Type B pancreatic cell (in vitro differentiated cells): ENCODE measurements at places on chromosomes 11 and 22. TPM values are rescaled to one million over a fixed set of nuclear protein-coding genes. Genes with fewer than 3 reads are reported as not detected.

GALNT18 gene
- 9.8 and 11.7 TPM in 2 replicates for total RNA-seq

CACNA1I gene
- total RNA-seq, result 0.60 and 1.1 TPM in 2 replicates

NPAS4 gene
- total RNA-seq, result 0.14 and 0.77 TPM in 2 replicates

MS4A3 gene
- total RNA-seq, result not detected in 2 replicates

APOA1 gene
- 116 and 626 TPM in 2 replicates for total RNA-seq

KCTD14 gene
- 1.2 and 2.8 TPM in 2 replicates for total RNA-seq

SPDYC gene
- not detected in 2 replicates for total RNA-seq

CCDC87 gene
- total RNA-seq, result 0.94 and 1.1 TPM in 2 replicates

OR10A2 gene
- total RNA-seq, result not detected in 2 replicates

OR51E2 gene
- total RNA-seq, result 0.58 TPM in 1 of 2 replicates, not detected in the other

DNA sequence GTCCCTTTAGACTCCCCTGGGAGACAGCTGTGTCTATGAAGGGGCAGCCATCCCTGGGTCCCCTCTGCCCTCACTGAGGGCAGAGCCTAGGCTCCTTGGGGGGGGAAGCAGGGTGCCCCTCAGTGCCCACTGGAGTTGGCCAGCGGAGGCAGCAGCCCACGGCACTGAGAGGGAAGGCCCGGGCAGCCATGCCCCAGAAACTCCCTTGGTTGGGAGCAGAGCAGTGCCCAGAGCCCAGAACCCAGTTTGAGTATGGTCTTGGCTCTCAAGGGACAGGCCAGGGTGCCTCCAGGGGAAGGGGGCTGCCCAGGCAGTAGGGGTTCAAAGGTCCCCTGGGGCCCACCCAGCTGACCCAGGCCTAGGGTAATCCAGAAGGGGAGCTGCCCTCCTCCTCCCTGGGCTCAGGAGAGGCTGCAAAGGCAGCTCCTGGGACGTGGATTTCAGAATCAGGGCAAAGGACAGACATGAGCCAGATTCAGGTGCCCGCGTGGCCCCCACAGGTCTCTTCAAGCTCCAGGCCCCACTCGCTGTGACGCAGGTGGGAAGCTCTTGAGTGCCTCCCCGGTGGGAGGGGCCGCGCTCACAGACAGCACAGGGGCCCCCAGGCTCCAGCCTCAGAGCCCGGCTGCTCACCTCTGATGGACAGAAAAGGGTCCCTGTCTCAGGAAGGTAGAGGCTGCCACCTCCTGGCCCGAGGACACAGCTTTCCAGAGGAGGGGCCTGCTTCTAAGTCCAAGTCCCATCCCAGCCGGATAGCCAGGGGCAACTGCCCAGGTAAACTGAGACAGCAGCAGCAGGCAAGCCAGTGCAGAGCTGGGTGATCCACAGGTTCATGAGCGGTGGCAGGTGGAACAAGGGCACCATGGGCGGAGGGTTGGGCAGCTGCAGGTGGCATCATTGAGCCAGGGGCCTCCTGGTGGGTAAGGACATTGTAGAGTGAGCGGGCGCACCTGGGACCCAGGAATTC lies 2.6 kb downstream of the C11orf21 start:
- peak; percentile 72 for DNase-seq
- H3K4me3 ChIP-seq, result no peak overlapping the region
- H3K27me3 ChIP-seq, result peaks cover 10% of the 10 kb centered on the region
- H3K27ac ChIP-seq, result no peak overlapping the region
- no peaks in the 10 kb centered on the region for H3K4me1 ChIP-seq

- peaks cover 8% of the 10 kb centered on the region for H3K4me1 ChIP-seq
- H3K27ac ChIP-seq, result no peak overlapping the region
- no peaks in the 10 kb centered on the region for H3K27me3 ChIP-seq
- no peaks in the 10 kb centered on the region for H3K36me3 ChIP-seq
- no peak for DNase-seq
Measured at GRCh38 chr11:14673824-14674405, 30.3 kb downstream of the PDE3B start.

- DNase-seq, result no peak
- no peak overlapping the region for H3K27ac ChIP-seq
- H3K4me3 ChIP-seq, result peak overlapping the region; percentile 6
- H3K27me3 ChIP-seq, result no peaks in the 10 kb centered on the region
- no peaks in the 10 kb centered on the region for H3K36me3 ChIP-seq
- peaks cover 59% of the 10 kb centered on the region for H3K4me1 ChIP-seq
Measured at GRCh38 chr22:35846804-35847203, 129.1 kb downstream of the APOL5 start.

DNA sequence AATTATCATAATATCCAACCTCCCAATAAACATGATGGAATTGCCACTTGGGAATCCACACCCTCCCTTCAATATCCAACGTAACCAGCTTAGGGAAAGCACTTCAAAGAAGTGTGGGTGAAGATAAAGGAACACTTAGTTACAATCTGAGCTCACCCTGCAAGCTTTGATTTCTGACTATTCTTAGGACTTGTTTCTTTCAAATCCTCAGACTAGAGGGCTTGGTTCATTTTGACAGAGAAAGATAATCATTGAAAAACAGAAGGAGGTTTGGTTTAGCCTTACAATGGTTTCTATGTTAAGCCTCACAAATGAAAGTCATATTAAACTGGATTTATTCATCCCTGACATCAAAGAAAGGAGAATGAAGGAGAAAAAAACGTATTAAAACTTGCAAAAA lies 57.9 kb upstream of the SYT13 start:
- no peaks in the 10 kb centered on the region for H3K36me3 ChIP-seq
- no peak overlapping the region for H3K27ac ChIP-seq
- peak overlapping the region; percentile 37 for H3K4me3 ChIP-seq
- peaks cover 11% of the 10 kb centered on the region for H3K27me3 ChIP-seq

GRCh38 chr22:17791196-17791595 lies 16.9 kb upstream of the BID start:
- no peak overlapping the region for H3K4me3 ChIP-seq
- H3K27ac ChIP-seq, result no peak overlapping the region
- no peak for DNase-seq
- H3K4me1 ChIP-seq, result peaks cover 29% of the 10 kb centered on the region
- peaks cover 4% of the 10 kb centered on the region for H3K36me3 ChIP-seq

DNA sequence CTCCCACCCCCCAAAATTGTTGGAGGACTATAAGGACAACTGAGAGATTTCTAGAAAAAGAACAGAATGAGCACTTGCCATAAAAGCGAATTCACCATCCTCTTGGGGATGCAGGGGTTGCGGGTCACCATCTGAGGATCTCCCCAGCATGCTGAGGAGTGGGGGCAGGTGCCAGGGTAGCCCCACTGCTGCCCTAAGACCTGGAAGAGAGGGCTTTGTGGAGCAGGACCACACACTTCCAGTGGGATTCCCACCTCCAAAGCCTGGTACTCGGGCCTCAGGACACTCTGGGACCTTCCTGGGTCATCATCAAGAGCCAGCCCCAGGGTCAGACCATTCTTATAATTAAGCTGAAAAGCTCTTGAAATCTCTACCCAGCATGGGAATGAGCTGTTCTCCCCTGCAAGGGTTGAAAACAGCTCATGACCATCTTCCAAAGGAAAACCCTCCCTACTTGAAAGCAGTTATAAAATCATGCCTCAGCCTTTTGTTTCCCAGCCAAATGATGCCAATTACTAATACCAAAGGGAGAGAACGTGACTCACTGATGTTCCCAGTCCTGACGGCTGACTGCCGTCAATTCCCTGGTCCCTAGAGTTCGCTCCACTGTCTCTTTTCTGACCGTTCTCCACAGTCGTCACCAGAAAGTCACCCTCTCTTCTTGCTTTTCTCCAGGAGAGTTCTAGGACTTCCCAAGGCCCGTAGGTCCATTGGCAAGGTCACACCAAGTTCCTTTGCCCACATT lies 76.8 kb upstream of the CREB3L1 start:
- H3K27me3 ChIP-seq, result peaks cover 32% of the 10 kb centered on the region
- H3K27ac ChIP-seq, result no peak overlapping the region
- DNase-seq, result peak; percentile 50
- no peaks in the 10 kb centered on the region for H3K4me1 ChIP-seq
- no peak overlapping the region for H3K4me3 ChIP-seq

- no peaks in the 10 kb centered on the region for H3K36me3 ChIP-seq
- H3K4me3 ChIP-seq, result no peak overlapping the region
- no peak overlapping the region for H3K27ac ChIP-seq
- H3K4me1 ChIP-seq, result no peaks in the 10 kb centered on the region
- no peaks in the 10 kb centered on the region for H3K27me3 ChIP-seq
Measured at GRCh38 chr11:99739464-99740089, 718.8 kb downstream of the CNTN5 start.

GRCh38 chr22:49305214-49305965 lies 522.3 kb downstream of the BRD1 start:
- H3K27ac ChIP-seq, result no peak overlapping the region
- peak; percentile 91 for DNase-seq
- peaks cover 5% of the 10 kb centered on the region for H3K4me1 ChIP-seq
- peaks cover 35% of the 10 kb centered on the region for H3K27me3 ChIP-seq
- H3K36me3 ChIP-seq, result no peaks in the 10 kb centered on the region

GRCh38 chr11:121422675-121423074 lies 29.4 kb upstream of the SORL1 start:
- no peak for DNase-seq
- no peaks in the 10 kb centered on the region for H3K36me3 ChIP-seq
- H3K4me1 ChIP-seq, result peaks cover 4% of the 10 kb centered on the region

DNA sequence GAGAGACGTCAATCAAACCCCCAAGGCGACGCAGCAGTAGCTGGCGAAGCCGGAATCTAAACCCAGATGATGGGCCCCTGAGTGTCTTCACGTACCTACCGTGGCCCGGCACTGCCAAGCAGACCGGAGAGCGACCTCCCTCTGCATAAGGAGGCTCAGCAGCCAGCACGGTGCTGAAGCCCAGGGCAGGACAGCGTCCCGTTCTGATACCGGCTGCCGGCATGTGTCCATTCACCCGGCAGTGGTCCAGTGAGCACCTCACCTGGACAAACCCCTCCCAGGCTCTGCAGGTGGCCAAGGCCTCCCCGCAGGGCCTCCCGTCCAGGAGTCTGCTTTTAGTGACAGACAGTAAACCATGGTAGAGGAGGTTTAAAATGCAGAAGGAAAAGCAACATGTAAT lies 142.0 kb downstream of the BRD1 start:
- H3K4me1 ChIP-seq, result no peaks in the 10 kb centered on the region
- H3K36me3 ChIP-seq, result no peaks in the 10 kb centered on the region
- peaks cover 42% of the 10 kb centered on the region for H3K27me3 ChIP-seq

GRCh38 chr11:86717817-86718501 lies 45.5 kb upstream of the ME3 start:
- H3K4me1 ChIP-seq, result peaks cover 14% of the 10 kb centered on the region
- no peaks in the 10 kb centered on the region for H3K36me3 ChIP-seq
- peak overlapping the region; percentile 23 for H3K4me3 ChIP-seq

GRCh38 chr11:122746050-122746478 lies 90.5 kb downstream of the UBASH3B start:
- H3K4me3 ChIP-seq, result no peak overlapping the region
- DNase-seq, result no peak
- H3K36me3 ChIP-seq, result no peaks in the 10 kb centered on the region

- no peak for DNase-seq
- H3K4me3 ChIP-seq, result no peak overlapping the region
- no peak overlapping the region for H3K27ac ChIP-seq
Measured at GRCh38 chr11:93653571-93653970, 7.9 kb upstream of the CEP295 start.

DNA sequence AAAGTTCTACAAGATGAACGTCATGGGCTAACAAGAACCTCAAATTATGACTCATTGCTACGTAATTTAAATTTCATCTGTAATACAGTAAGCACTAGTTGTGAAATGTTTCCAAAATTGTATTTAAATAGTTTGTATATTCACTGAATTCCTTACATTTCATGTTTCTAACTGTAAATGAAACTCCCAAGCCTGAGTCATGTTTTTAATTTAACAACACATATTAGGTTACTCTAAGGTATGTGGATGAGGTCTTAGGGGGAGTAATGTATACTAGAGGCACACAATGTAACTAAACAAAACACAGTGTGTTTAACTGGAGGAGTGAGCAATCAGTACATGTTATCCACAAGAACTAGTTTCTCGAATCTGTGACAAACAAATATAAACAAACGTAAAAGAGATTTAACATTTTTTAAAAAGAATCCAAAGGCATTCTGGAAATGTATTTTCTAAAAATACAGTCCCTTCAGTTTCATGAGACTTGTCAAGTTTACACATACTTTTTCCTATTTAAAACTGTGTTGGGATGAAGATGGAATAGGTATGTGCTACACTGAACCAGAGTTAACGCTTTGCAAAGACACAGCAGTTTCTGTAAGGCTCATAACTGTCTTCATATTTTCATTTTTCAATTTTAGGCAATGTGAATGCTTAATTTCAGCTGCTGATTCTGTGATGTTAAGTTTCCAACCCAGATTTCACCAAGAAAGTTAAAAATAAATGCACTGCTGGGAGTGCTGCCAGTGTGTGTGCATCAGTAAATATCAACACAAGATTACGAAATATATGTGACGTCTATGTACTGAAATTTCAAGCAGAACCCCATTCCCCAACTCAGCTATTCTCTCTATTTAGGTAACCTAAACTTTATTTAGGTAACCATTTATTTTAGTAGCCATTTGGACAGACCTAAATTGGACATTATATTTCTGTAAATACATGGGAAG lies 52.6 kb downstream of the PITPNB start:
- no peak overlapping the region for H3K4me3 ChIP-seq
- DNase-seq, result no peak
- peak overlapping the region; percentile 71 for H3K27ac ChIP-seq
- H3K36me3 ChIP-seq, result peaks cover 23% of the 10 kb centered on the region

- H3K36me3 ChIP-seq, result no peaks in the 10 kb centered on the region
- H3K27me3 ChIP-seq, result no peaks in the 10 kb centered on the region
- H3K27ac ChIP-seq, result no peak overlapping the region
Measured at GRCh38 chr11:37999171-37999570, 1401.1 kb upstream of the RAG2 start.

- peaks cover 3% of the 10 kb centered on the region for H3K36me3 ChIP-seq
- no peak for DNase-seq
- no peak overlapping the region for H3K27ac ChIP-seq
- H3K4me1 ChIP-seq, result peaks cover 18% of the 10 kb centered on the region
- H3K27me3 ChIP-seq, result peaks cover 5% of the 10 kb centered on the region
Measured at GRCh38 chr11:125389339-125390166, 106.5 kb downstream of the FEZ1 start.

GRCh38 chr11:69210310-69211035 lies 54.7 kb downstream of the SMIM38 start:
- H3K4me1 ChIP-seq, result peaks cover 23% of the 10 kb centered on the region
- peaks cover 4% of the 10 kb centered on the region for H3K36me3 ChIP-seq
- no peak overlapping the region for H3K4me3 ChIP-seq
- H3K27ac ChIP-seq, result no peak overlapping the region
- DNase-seq, result no peak

DNA sequence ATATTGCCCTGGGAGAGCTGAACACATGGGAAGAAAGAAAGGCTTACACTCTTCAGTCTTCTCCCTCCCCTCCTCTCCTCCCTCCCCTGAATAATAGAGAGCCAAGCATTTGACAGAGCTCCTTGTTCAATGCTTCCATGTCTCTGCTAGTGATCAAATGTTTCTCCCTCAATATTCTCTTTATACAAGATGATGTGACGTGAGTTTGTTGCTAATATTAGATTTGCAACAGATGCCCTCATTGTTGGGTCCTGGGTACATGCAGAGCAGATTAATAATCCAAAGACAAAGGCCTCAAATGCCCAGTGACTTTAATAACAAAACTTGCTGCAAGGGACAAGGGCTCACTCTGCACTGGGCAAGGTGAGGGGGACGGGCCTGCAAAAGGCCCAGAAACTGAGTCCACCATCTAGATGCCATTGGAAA lies 7.1 kb upstream of the ENDOD1 start:
- H3K27ac ChIP-seq, result no peak overlapping the region
- no peak for DNase-seq
- H3K27me3 ChIP-seq, result peaks cover 15% of the 10 kb centered on the region
- no peaks in the 10 kb centered on the region for H3K36me3 ChIP-seq
- no peak overlapping the region for H3K4me3 ChIP-seq
- no peaks in the 10 kb centered on the region for H3K4me1 ChIP-seq

GRCh38 chr11:11983427-11983826 lies 25.0 kb downstream of the DKK3 start:
- H3K36me3 ChIP-seq, result peaks cover 6% of the 10 kb centered on the region
- H3K4me3 ChIP-seq, result no peak overlapping the region
- no peaks in the 10 kb centered on the region for H3K27me3 ChIP-seq
- peaks cover 19% of the 10 kb centered on the region for H3K4me1 ChIP-seq
- H3K27ac ChIP-seq, result no peak overlapping the region
